ENCODE measurements at places on chromosomes 5 and 9.

GRCh38 chr9:121510766-121511550, 11.3 kb upstream of the GGTA1 start:
- no peak for DNase-seq

GRCh38 chr9:135681161-135681560, 18.1 kb downstream of the LCN9 start:
- DNase-seq = no peak

DNA sequence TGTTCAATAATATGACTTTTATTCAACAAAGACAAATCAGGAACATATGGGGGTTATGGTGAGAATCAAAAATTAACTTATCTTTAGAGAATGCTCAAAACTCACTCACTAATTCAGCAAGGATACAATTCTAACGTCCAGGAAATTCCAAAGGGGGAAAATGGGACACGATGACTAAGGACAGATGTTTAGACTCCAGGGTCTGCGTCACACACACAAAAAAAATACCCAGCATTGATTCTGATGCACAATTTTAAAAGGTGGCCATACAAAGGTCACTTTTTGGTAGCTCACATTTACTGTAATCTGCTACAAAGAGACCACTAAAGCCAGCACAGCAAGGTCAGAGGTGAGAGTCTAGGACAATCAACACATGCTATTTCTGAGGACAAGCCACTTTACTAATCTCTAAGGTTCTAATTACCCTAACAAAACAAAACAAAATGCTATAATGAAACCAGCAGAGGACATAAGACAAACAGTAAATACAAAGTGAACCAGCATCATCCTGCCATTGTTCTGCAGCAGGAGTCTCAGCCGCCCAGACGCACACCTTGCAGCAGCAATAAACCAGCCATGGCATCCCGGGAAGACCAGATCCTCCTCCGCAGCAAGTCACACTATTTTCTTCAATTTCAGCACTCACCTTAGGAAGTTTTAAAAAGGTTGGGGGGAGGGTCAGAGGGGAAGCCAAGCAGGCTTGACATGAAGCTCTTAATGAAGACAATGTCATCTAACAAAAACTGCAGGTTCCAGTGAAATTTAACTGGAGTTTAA, 57.8 kb downstream of the TTC39B start:
- no peak for DNase-seq

GRCh38 chr5:71662381-71662780, 56.7 kb upstream of the CARTPT start:
- DNase-seq = no peak

- DNase-seq = no peak
Observed at GRCh38 chr5:89668821-89669220, 740.7 kb downstream of the CETN3 start.

DNA sequence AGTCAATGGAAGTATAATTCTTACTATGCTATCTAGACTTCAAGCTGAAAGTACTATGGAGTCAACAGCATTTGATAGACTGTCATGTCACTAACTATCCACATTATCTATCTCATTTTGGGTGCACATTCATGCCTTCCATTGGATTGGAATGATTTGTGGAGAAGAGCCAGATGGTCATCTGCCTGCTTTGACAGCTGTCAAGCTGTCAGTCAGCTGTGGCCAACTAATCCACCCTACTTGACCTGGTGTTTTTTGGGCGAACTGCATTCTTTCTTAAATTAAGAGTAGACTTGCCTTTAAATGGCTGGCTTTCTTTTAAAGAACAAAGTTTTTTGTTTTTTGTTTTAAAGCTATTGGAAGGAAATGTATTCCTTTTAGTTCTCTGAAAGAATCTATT, 151.5 kb downstream of the DCP2 start:
- no peak for DNase-seq

DNA sequence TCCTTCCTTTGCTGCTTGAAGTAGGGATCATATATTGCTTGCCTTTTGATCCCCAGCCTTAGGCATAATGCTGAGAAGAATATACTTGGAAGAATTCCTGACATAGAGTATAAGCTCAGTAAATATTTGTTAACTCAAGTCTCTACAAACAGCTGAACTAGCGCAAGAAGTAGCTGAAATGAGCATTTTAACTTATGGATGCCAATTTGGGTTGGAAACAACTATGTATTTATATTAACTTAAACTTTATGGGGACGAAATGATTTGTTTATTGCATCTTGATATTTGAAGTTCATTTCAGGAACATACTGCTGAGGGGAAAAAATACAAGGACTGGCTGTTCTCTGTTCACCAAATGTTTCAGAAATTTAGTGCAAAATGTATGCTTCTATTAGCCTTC, 258.7 kb downstream of the CDH12 start:
- no peak for DNase-seq

DNA sequence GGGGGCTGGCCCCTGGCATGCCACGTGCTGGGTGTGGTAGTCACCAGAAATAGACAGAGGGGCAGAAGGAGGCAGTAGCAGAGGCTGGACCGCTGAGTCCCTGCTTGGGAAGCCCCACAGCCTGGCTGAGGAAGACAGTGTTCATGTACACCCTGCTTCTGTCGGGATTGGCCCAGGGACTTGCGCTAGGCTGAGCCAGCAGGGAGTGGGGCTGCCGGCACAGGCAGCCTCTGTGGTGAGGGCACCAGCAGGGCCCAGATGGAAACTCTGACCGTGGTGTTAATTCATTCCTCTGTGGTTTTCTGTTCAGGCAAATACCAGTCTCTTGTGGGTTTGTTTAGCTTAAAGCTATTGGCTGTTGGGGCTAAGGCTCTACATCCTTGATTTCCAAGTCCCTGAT, 108.6 kb upstream of the RAD23B start:
- no peak for DNase-seq

DNA sequence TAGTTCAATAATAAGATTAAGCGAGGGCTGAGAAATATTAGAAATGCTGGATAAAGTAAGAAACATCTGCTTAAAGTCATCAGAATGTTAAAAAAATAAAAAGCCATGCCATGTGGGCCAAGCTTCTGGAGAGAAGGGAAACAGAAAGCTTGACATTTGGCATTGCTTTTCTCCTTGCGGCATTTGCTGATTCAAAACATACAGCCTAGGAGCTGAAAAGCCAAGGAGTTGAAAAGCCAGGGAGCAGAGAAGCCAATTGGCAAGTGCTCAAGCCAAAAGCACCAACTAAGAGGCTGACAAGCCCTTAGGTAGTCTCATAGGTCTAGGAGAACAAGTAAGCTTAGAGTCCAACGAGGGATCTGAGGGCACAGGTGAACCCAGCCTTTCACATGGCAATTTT, 754.3 kb downstream of the TLE4 start:
- DNase-seq = no peak

GRCh38 chr5:148734518-148734917, 80.2 kb upstream of the HTR4 start:
- no peak for DNase-seq

DNA sequence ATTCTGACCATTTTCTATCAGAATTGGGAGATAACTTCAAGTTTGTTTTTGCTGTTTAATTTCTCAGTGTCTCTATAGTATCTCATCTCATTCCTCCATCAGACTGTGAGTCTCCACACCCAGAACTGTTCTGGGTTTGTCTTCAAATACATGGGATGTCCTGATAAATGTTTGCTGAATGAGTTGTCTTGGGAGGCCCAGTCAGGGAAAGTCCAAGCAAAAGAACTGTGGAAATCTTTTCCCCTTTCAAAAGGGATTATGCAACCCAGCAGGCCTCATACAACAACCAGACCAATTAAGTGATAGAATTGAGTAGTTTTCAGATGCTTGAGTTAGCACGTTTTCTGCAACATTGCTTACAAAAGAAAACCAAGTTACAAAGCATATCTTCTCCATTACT, 324.4 kb downstream of the BRINP1 start:
- DNase-seq = no peak

GRCh38 chr5:29214839-29215238, 1978.6 kb upstream of the CDH6 start:
- no peak for DNase-seq

DNA sequence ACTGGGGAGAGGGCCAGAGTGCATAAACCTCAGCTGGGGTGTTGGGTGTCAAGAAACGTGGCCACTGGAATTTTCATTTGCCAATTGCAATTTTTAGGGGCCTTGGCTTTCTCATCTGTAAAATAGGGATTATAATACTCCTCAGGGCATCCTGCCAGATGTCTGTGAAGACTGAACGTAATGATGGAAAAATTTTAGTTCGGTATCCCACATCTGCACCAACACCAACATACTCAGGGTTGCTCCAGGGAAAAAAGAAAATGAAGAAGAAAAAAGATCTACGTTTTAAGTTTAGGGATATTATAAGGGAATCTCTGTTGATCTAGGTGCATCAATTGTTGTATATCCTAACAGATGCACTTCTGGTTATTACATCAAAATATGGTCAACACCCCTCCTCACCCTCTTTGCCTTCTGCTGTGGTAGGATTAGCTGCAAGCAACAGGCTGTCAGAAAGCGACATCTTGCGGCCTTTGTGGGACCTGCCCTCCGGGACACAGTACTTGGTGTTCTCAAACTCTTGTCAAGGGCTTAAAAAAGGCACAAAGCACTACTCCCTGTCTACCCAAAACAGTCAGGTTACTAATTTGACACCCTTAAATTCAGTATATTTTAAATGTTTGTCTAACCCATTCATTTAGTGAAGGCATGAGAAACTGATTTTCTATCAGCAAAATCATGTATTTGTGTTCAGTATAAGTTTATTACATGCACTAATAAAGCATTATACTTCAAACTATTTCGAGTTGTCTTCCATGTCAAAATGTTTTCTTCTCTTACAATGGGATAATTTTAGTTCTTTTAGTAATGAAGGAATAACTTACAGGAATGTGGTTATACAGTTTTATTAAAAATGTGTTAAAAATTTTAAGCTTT, 8.3 kb upstream of the TBC1D2 start:
- peak; percentile 83 for DNase-seq

- peak; percentile 42 for DNase-seq
Observed at GRCh38 chr5:103259705-103260355, 1.3 kb downstream of the MACIR start.

GRCh38 chr5:74028406-74028805, 402.4 kb downstream of the ARHGEF28 start:
- DNase-seq = no peak

GRCh38 chr5:115355767-115356381, 59.4 kb upstream of the CCDC112 start:
- no peak for DNase-seq

GRCh38 chr5:159409801-159410200, 79.5 kb upstream of the IL12B start:
- DNase-seq = no peak

- DNase-seq = no peak
Observed at GRCh38 chr5:134171972-134172371, 4.8 kb downstream of the SKP1 start.

GRCh38 chr5:16134204-16134603, 45.4 kb downstream of the MARCHF11 start:
- DNase-seq = no peak

GRCh38 chr9:91771027-91771426, 179.0 kb downstream of the ROR2 start:
- peak; percentile 72 for DNase-seq

GRCh38 chr9:134864821-134865190, 15.8 kb upstream of the FCN2 start:
- no peak for DNase-seq

- no peak for DNase-seq
Observed at GRCh38 chr5:107100121-107100520, 570.6 kb downstream of the EFNA5 start.

DNA sequence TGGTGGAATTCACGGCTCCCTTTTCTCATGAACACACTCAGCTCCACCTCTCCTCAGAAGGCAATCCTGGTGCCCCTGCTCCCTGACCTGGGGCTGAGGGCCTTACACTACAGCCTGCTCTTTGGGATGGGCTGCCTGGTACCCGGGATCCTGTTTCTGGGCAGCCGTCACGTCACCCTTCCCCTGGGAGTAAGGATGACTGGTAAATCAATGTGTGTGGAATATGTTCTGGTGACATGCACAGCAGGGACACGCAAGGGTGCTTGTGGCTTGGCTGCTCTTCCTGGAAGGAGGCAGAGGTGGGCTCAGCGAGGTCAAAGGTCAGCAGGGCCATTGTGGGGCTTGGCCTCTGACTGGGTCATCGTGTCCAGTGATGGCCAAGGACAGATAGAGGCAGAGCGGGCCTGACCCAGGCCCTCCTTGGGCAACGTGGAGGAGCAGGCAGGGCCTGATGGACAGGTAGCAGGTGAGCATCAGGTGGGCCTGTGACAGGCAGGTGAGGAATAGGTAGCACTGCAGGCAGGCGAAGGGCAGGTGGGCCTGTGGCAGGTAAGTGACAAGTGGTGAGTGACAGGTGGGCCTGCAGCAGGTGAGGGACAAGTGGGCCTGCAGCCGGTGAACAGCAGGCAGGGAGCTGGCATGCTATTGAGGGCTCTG, 399.4 kb upstream of the IRX4 start:
- no peak for DNase-seq

- DNase-seq = no peak
Observed at GRCh38 chr5:140146523-140146842, 20.7 kb downstream of the IGIP start.

GRCh38 chr5:163134061-163134460, 303.3 kb upstream of the CCNG1 start:
- no peak for DNase-seq

DNA sequence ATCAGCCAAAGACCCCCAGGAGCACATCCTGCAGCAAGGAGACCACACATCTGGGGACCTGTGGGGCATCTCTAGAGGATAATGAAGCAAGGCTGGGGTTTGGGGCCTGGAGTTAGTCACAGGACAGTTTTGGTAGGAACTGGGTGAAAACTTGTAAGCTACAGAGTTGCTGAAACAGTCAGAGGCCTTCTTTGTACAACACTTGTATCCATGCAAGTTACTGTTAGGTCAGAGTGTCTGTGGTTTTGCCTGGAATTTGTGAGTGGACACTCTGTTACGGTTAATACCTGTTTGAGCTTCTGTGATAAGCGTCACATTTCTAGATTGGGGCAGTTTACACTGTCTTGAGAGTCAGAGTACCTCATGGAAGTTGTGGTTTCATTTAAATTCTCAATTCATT, 22.6 kb upstream of the ASPN start:
- no peak for DNase-seq

- peak; percentile 30 for DNase-seq
Observed at GRCh38 chr9:118059484-118060278, 355.5 kb downstream of the TLR4 start.

DNA sequence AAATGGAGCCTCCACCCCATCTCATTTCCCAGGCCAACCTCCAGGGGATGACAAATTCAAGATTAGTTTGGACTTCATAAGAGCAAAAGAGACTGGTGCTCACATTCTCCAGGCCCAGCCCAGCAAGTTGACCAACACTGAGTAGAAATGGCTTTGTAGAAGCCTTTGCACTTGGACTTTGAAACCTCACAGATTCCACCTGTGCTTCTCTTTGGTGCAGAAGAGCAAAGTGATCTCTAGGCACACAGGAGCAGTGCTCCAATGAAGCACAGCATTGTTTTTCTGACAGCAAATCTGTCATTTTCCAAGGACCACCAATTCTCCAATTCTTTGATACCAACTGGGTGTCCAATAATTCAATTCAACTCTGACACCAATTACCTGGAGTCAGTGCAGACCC, 17.1 kb upstream of the RNF145 start:
- no peak for DNase-seq

- DNase-seq = no peak
Observed at GRCh38 chr9:110532908-110533665, 46.5 kb downstream of the SVEP1 start.

- DNase-seq = no peak
Observed at GRCh38 chr5:147813696-147814095, 17.8 kb downstream of the SPINK1 start.

Measured in muscle of back (tissue), 13 donors.